ENCODE measurements at places on chromosomes 11 and 22. TPM values are rescaled to one million over a fixed set of nuclear protein-coding genes. Genes with fewer than 3 reads are reported as not detected.

DNA sequence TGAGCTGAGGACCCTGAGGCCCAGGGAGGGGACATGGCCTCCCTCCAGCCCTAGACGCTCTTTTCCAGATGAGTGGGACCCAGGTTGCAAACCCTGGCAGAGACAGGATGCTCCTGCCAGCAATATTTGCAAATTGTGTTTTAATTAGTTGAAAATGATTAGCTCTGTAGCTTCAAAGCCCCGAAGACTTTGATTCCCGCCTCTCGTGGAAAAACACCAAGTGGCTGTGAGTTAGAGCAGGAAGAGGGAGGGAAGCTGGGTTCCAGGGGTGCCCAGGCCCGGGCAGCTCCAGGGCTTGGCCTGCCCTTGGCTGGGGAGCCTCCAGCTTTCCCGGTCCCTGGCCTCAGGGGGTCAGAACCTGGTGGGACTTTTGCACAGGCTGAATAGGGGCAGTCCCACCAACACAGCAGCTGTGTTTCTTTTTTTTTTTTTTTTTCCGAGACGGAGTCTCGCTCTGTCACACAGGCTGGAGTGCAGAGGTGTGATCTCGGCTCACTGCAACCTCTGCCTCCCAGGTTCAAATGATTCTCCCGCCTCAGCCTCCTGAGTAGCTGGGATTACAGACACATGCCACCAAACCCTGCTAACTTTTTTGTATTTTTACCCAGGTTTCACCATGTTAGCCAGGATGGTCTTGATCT, 101.6 kb upstream of the RTL6 start:
- no peak for DNase-seq

DNA sequence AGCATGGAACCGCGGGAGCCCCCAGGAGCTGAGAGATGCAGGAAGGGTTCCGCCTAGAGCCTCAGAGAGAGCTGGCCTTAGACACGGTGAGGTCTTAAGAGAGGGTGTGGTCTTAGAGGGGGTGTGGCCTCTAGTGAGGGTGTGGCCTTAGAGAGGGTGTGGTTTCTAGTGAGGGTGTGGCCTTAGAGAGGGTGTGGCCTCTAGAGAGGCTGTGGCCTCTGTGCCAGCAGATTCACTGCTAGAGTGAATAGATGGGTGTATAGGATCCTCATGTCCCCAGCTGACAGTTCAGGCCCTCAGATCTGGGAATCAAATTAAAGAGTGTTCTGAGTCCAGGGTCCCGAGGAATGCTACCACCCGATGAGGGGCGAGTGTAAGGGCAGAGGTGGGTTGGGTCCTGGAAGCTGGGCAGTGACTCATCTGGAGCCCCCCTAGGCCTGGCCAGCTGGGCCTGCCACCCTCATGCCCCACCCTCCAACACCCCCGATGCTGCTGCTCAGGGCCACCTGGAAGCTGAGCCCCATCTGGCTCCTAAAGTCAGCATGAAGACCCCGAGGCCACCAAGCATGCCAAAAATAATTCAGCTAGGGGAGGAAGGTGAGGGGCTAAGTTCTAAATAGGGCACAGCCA, 49.5 kb downstream of the IGF2 start:
- peak; percentile 37 for DNase-seq

DNA sequence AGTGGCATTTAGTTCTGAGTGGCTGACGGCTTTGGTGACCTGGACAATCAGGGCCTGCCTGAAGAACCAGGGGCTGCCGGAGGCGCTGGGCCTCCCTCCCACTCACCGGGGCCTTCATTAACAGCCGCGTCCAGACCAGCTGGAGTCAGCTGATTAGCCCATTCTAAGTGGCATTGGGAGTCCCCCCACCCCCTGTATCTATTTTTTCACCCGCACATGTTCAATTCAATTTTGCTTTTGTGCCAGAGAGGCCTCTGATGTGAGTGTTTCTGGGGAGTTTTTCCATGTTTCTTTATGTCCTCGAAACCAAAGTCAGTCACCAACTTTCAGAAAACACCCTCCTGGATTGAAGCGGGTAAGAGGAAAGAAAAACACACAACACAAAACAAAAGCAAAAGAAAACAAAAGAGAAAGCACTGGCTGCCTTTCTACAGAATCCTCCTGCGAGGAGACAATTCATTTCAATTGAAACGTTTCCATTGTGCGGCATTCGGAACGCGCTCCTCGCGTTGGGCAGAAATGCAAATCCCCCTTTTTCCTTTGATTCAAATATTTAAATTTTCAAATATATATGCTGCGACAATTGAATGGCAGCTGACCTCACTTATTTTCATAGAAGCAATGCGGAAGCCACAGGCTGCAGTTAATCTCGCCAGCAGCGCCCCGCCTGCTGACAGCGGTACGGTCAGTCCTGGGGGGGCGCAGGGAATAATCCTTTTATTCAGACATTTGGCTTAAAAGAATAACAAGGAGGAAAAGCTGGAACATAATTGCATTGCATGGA, 17.7 kb downstream of the CDKN1C start:
- DNase-seq: no peak

SLC25A45 gene
- total RNA-seq: 15.4 TPM

GUCD1 gene
- total RNA-seq: 145 TPM

DNA sequence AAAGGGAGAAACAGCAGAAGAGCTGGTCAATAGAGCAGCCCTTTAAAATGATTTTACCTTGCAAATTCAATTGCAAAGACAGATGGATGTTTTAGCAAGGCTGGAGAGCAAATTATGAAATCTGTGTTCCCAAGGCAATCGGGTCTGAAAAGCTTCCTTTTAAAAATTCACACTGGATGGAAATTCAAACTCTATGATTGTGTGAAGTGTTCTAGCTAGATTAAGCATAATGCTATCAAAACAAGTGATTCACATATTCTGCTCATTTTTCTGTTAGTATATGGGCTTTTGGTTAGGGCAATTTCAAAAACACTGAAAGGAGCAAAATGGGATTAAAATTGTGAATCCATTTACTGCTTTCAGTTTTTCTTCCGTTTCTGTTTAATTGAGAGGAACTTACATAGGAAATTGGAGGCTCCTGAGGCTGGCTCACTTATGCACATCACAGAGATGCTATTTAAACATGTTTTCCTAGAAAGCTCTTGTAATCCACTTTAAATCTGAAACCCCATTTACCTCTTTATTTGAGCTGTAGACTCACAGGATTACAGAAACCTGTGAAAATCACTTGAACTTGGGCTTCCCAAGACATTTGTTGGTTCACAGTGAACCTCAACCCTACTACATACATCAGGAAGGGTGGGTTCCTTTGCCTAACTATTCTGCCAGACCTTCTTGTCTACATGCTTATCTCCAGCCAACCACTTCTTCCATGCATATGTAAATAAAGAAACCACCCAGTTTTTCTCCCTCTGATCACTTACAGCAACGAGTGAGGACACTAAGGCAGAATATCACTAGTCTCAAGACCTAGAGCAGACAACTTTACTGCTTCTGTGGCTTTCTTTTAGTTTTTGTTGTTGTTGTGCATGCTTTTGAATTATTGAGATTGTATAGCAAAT, 201.9 kb upstream of the PITPNB start:
- DNase-seq: no peak

DNA sequence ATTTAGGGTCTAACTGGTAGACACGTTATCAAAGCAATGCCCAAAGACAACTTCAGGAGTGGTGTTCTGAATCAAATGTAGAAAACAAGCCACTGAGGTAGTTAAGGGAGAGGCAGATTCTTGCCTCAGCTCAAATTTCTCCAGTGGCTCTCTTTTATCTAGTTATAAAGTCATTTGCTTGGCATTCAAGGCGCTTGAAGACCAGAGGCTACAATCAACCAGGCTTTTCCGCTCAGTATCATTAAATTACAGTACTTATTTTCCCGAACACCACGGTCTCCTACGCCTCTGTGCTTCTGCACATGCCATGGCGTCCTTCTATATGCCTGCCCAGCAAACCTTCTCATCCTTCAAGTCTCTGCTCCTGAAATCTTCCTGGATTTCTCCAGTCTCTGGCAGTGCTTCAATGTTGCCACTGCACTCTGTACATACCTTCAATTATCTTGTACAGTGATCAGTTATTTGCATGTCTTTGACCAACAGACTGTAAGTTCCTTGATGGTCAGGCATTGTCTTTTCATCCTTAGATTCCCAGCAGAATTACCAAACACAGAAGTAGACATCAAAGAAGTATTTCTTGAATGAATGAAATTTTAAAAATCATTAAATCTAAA, 1.4 kb downstream of the POGLUT3 start:
- no peak for DNase-seq

EIF1AD gene
- total RNA-seq: 63.7 TPM

DNA sequence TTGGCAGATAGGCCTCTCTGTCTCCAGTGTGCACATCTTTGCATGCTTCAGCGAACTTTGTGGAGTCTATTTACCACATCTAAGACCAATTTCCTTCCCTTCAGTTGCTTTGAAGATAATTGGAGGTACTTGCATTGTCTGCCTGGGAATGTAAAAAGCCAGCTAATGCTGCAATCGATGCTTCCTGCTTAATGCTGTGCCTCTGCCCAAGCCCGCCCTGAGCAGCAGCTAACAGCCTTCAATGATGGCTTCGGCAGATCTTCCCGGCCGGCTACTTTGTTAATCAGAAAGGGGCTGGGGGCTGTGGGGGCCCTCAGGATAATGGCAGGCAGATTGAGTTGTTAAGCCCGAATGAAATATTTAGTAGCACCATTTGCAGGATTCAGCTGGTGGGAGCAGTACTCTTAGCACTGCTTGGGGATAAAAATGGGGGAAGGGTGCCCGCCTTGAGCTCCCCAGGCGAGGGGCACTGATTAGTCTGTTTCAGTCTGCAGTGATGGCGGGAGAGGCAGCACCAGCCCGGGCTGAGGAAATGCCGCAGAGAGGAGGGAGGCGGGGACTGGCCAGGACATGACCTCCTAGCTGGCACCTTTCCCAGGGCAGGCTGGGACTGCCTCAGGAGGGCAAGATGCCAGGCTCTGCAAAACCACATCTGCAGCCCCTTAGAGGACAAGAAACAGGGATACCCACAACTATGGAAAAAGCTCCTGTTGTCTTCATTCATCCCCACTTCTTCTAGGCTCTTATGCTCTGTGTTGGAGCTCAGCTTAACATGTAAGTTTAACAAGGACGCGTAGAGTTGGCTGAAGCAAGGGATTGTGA, 460.0 kb downstream of the BUD13 start:
- no peak for DNase-seq

PAAF1 gene
- 33.6 TPM for total RNA-seq

DNA sequence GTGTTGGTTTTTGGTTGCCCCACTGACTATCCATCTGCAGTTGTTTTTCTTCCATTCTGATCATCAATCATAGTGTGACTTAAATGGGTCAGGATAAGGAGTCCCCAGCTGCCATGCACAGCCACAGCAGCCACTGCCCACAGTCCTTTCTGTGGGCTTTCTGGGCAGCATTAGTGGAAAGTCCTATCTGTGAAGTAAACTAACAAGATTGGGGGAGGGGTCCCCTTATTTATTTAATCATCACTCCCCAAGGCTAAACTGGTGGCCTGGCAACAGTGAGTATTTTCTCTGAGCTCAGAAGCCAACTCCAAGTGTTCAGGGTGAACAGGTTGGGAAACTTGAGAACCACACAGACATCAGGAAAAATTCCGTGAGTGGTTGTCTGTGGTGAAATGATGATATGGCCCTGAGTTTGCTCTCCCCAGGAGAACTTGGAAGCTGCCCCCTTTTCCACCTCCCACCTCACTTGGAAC, 145.0 kb downstream of the CCDC34 start:
- no peak for DNase-seq

UCP2 gene
- 180 TPM for total RNA-seq
